ELR (cell line): ENCODE measurements at places on chromosomes 13 and 19.
A peak's percentile ranks its signal among the peaks of the same experiment; 100 is the strongest.

GRCh38 chr19:1274852-1275259 is 474 bp upstream of the FAM174C start:
- no peak for DNase-seq

DNA sequence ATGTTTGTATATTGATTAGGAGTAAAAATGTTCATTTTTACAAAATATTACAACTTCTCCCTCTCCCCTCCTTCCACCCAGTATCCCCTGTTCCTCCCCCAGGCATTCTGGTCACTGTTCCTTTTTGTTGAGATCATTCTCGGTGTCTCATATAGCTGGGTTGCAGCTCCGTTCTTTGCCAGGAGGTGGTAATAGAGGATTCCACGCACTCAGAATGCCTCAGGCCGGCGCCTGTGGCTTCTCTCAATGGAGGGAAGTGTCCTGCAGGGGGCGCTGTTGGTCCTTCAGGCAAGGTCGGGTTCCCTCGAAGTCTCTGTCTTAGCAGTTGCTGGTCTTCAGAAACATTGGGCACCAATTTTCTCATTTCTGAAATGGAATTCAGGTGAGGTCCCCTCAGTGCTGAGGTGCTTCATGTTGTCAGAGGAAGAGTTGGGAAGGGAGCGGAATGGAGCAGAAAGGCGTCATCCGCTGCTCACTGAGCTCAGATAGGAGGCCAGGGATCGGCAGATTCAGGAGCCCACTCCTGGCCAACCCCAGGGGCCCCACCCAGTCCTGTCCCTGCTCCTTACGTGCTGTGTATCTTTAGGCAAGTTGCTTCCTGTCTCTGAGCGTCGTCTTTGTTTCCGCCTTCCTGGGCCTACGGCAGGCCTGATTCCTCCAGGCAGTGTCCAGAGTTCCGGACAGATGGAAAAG is 10.3 kb upstream of the GARIN5A start:
- DNase-seq: peak; percentile 53

DNA sequence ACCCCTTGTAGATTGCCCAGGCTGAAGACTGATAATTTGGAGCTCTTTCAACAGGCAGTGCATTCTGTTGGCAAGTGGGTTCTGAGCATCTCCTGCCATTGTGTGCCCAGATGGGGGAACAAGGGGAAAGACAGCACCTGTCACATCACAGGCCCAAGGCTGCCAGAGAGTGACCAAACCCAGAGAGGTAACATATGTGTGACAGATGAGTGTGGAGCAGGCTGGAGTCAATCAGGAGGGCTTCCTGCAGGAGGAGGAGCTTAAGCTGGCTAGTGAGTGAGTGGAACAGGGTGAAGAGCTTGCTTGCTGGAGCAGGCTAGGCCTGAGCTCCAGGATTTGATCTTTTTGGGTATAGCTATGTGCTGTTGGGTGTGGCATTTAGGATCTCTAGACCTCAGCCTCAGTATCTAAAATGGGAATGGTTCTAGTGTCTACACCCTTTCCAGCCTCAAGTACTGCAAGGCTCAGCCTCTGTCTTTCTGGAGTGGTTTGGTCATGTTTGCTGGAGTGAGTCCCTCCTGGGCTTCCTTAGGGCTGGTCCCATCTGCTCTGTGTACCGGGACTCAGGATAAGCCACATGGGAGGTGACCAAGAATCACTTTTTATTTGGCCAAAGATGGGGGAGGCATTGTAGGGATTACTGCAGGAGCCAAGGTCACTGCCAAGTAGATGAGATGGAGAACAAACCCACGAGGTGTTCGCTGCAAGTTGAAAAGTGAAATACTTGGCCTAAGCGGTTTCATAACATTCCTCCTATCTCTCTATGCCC is 152.4 kb upstream of the TSHZ3 start:
- no peak for DNase-seq

GRCh38 chr19:6730153-6730804 is 7.1 kb downstream of the GPR108 start:
- peak; percentile 36 for DNase-seq

DNA sequence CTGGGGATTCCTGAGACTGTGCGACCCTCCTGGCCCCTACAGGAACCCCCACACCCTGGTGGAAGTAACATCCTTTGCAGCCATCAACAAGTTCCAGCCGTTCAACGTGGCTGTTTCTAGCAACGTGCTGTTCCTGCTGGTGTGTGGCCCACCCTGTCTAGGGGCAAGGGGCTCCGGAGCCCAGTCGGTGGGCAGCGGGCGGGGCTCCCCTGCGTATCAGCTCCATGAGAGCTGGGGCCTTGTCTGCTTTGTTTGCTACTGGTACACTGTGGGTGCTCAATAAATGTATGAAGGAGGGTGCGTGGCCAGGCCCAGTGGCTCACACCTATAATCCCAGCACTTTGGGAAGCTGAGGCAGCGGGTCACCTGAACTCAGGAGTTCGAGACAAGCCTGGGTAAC is 10.9 kb downstream of the MPND start:
- DNase-seq: no peak

DNA sequence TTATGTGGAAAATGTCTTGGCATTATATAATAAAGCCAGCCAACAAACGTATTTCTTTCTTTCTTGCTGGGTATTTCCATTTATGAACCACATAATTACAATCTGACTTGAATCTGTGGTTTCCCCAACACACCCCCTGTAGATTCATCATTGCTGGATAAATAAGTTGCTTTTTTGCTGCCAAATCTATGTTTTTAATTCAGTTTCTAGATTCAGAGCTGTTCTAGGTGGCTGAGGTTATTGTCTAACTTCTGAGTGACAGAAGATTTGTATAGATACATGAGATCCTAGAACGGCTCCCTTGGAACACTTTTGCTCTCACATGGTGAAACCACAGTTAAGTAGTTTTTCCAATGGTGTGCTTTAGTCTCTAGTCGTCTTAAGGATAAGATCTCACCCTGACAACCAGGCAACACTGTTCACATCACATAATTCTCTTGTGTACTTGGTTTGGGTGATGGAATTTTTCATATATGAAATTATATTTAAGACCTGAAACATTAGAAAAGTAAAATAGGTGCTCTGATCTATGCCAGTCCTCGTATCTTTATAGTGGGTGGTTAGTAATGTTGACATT is 239.1 kb downstream of the KLF12 start:
- no peak for DNase-seq

GRCh38 chr13:96816874-96817273 is 177.4 kb downstream of the OXGR1 start:
- no peak for DNase-seq

GRCh38 chr13:51397262-51397941 is 55.4 kb downstream of the INTS6 start:
- DNase-seq: peak; percentile 9

- no peak for DNase-seq
Measured at GRCh38 chr13:21309542-21310172, 133.2 kb downstream of the MRPL57 start.

DNA sequence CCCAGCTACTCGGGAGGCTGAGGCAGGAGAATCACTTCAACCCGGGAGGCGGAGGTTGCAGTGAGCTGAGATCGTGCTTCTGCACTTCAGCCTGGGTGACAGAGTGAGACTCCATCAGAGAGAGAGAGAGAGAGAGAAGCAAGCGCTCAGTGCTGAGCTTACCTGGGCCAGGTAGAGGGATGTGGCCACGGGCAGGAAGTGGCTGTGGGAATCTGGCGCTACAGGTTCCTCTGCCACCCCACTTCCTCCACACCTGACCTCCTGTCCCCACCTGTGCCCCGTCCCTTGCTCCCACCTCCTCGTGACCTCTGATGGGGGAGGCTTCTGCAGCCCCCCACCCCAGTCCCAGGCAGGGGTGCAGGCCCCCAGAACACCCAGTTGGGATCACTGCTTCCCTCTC is 1.0 kb upstream of the NCCRP1 start:
- no peak for DNase-seq
